Activated T-cell treated with anti-CD3 and anti-CD28 coated beads, Interleukin-2, amount 50 U/mL, for 72 hours (primary cell): ENCODE measurements at places on chromosomes 2 and 18. TPM values are rescaled to one million over a fixed set of nuclear protein-coding genes. Genes with fewer than 3 reads are reported as not detected.

Gene CAPN14
- 0.60 TPM for total RNA-seq

Gene MC4R
- not detected for total RNA-seq

Gene WDCP
- 17.7 TPM for total RNA-seq

Gene FEV
- total RNA-seq: not detected

- H3K36me3 ChIP-seq: peaks cover 19% of the 10 kb centered on the region
- no peak overlapping the region for H3K27ac ChIP-seq
- H3K4me1 ChIP-seq: peaks cover 7% of the 10 kb centered on the region
- no peak for DNase-seq
- H3K4me3 ChIP-seq: no peak overlapping the region
- H3K27me3 ChIP-seq: no peaks in the 10 kb centered on the region
Observed at GRCh38 chr2:15640261-15640711, 48.6 kb downstream of the DDX1 start.

DNA sequence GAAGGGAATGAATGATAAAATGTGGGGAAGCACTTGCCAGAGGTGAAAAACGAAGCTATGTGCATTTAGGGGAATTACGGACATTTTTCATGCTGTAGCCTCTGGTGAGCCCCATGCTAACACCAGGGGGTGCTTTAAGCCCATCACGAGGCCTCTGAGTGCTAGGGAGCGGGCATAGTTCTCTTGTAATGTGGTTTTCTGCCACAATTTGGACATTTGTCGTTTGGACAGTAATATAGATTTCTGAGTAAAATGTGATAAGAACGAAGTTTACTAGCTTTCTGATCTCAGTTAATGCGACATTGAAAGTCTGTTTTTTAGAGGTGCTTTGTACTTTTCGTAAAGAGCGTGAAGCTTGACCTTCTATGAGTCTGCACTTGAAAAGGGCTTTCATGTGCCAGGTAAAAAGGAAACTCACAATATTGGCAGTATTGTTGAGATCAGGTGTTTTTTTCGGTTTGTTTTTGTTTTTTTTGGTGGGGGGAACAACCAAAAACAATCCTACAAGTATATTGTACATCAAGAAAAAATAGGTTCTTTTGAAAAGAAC, 50.6 kb downstream of the TRAF3IP1 start:
- no peak overlapping the region for H3K4me3 ChIP-seq
- no peaks in the 10 kb centered on the region for H3K27me3 ChIP-seq
- no peaks in the 10 kb centered on the region for H3K36me3 ChIP-seq
- peak overlapping the region; percentile 5 for H3K27ac ChIP-seq
- no peaks in the 10 kb centered on the region for H3K4me1 ChIP-seq

GRCh38 chr2:5359397-5359796, 332.8 kb upstream of the SOX11 start:
- no peak for DNase-seq
- H3K27me3 ChIP-seq: no peaks in the 10 kb centered on the region
- no peak overlapping the region for H3K27ac ChIP-seq
- no peak overlapping the region for H3K4me3 ChIP-seq

- peaks cover 12% of the 10 kb centered on the region for H3K27me3 ChIP-seq
- DNase-seq: no peak
- H3K4me3 ChIP-seq: no peak overlapping the region
- H3K36me3 ChIP-seq: no peaks in the 10 kb centered on the region
- H3K27ac ChIP-seq: no peak overlapping the region
Observed at GRCh38 chr18:58188996-58189395, 145.0 kb downstream of the NEDD4L start.

- no peaks in the 10 kb centered on the region for H3K36me3 ChIP-seq
- no peak overlapping the region for H3K27ac ChIP-seq
- no peak for DNase-seq
Observed at GRCh38 chr2:152016181-152017120, 82.4 kb downstream of the CACNB4 start.

GRCh38 chr18:25814841-25815458, 275.5 kb downstream of the SS18 start:
- no peaks in the 10 kb centered on the region for H3K36me3 ChIP-seq
- no peak for DNase-seq

DNA sequence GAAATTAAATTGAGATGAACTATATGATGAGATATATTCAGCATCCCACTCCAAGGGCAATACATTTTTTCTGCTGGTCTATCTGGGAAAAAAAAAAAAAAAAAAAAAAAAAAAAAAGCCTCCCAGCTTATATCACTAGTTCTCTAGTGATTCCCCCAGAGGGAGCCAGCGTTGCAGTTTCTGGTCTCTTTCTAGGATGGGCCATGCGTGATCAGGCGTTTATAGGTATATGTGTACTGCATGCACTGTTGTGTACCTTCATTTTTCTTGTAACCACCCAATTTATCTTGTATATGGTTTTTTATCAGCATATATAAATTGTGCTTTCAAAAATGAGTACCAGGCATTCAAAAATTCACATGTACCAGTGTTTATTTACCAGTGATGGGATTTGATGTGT, 35.1 kb downstream of the DCDC2C start:
- peak; percentile 20 for DNase-seq
- H3K27ac ChIP-seq: no peak overlapping the region
- no peak overlapping the region for H3K4me3 ChIP-seq
- no peaks in the 10 kb centered on the region for H3K4me1 ChIP-seq
- H3K36me3 ChIP-seq: no peaks in the 10 kb centered on the region

- H3K27ac ChIP-seq: peak overlapping the region; percentile 100
- peaks cover 11% of the 10 kb centered on the region for H3K36me3 ChIP-seq
- H3K27me3 ChIP-seq: no peaks in the 10 kb centered on the region
Observed at GRCh38 chr18:2970344-2970743, 42.6 kb downstream of the LPIN2 start.

DNA sequence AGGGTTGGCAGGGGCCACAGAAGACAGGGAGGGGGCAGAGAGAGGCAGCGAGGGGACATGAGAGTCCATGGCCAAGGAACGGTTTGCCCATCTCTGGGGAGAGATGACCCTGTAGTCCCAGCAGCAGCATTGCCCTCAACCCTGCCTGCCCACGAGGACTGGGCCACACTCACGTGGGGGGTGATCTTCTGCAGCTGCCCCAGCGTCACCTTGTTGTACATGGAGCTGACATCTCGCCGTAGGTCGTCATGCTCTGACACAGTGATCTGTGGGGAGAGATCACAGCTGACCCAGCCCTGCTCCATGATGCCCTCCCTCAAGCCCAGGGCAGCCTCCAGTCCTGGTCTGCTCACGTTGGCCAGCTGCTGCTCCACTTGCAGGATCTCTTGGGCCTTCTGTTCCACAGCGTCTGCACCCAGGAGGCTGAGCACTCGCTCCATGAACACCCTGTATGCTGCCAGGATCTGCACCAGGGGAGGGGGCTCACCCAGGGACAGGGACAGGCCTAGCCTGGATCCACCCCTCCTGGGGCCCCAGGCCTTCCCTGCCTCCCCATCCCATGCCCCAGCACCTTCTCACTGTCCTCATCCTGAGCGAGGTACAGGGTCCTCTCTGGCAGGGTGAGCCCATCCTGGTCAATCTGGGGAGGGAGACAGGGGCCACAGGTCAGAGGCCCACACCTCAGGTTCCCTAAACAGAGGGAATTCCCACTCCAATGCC, 2.8 kb downstream of the ECEL1 start:
- no peaks in the 10 kb centered on the region for H3K36me3 ChIP-seq
- no peak for DNase-seq
- no peaks in the 10 kb centered on the region for H3K4me1 ChIP-seq

DNA sequence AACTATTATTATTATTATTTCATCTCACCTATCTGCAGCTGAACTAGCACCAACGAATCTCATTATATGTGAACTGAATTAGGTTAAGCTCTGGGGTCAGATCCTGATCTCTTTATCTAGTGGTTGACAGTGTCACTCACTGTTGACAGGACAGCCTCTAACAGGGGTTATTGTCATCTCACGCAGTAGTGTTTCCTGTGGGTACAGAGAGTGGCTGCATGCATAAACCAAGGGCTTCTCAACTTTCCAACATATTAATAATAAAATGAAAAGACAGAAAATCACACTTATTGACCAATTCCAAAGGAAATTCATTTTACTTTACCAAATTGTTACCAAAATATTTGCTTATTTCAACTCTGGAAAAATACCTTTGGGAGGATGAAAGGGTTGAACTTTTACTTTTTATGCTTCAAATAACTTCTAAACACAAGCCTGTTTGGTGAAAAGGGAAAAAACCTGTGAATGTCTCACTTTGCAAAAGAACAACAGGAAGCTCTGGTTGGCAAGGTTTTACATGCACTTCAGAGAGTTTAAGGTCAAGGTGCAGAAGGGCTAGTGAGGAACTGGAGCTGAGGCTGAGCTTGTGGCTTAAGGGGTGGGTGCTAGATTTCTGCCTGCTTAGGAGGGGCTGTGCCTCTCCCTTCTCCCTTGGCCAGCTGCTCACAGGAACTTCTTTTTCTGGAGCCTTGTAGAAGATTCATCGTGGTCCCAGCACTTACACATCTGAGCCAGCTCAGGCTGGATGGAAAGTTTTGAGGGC, 72.6 kb downstream of the CTAGE1 start:
- H3K4me1 ChIP-seq: peaks cover 39% of the 10 kb centered on the region
- H3K4me3 ChIP-seq: no peak overlapping the region
- H3K36me3 ChIP-seq: no peaks in the 10 kb centered on the region
- peaks cover 34% of the 10 kb centered on the region for H3K27me3 ChIP-seq
- no peak overlapping the region for H3K27ac ChIP-seq

DNA sequence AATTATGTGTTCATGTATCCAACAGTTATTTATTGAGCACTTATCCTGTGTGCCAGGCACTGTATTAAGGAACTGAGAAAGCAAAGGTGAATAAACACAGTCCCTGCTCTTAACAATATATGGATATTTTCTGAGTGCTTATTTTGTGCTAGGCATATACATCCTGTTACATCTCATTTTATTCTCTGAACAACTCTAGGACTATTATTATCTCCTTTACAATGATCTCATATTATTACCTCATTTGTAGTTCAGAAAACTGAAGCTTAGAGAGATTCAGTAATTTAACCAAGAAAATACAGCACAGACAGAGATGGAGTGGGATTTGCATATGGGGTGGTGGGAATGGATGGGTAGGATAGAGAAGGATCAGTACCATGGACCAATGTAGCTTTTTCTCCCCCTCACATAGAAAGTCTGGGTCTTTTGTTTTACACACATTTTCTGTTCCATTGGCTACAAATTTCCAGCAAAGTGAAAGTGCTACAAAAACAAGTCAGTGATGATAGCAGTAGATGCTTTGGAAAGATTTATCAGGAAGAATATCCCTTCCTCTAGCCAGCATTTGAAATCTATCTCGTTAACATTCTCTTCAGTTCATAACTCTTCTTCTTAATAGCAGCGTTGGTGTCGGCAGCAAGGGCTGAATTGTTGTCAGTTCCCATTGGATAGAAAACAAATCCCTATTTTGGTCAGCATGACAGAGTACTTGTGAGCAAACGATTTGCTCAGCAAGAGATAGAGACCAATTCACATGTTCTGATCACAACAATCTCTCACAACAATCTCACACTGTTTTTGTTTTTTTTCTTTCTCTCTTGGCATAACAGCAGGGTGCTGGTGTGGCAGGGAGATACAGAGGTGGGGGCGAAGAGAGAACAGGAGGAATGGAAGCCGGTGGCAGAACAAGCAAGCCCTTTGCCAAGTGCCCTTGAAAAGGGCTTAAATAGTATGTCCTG, 102.2 kb upstream of the KCTD1 start:
- no peak for DNase-seq
- no peak overlapping the region for H3K27ac ChIP-seq
- H3K4me1 ChIP-seq: peaks cover 5% of the 10 kb centered on the region
- no peak overlapping the region for H3K4me3 ChIP-seq

DNA sequence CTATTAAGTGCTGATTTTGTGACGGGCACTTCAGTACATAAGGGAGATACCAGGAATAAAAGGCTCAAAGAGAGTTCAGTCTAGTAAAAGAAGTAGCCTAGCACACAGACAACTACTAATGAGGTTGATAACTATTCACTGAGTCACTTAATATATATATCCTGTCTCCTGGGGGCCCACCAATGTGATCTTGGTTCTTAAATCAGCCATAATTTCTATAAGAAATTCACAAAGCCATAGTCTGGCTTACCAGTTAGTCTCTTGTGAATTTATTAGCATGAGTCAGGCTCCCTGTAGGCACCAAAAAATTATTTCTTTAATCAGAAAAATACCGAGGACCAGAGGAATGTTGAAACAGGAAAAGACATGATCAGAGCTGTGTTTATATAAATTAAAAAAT, 10.4 kb downstream of the KCNE4 start:
- H3K27ac ChIP-seq: no peak overlapping the region
- no peaks in the 10 kb centered on the region for H3K27me3 ChIP-seq
- no peaks in the 10 kb centered on the region for H3K36me3 ChIP-seq

- DNase-seq: peak; percentile 79
- H3K27me3 ChIP-seq: peaks cover 37% of the 10 kb centered on the region
- H3K27ac ChIP-seq: no peak overlapping the region
- no peaks in the 10 kb centered on the region for H3K36me3 ChIP-seq
- no peak overlapping the region for H3K4me3 ChIP-seq
Observed at GRCh38 chr2:239035361-239035814, 187.5 kb downstream of the TWIST2 start.

GRCh38 chr18:71136487-71136886, 847.6 kb downstream of the SOCS6 start:
- no peak for DNase-seq
- H3K4me1 ChIP-seq: no peaks in the 10 kb centered on the region
- no peak overlapping the region for H3K4me3 ChIP-seq
- no peaks in the 10 kb centered on the region for H3K36me3 ChIP-seq
- H3K27me3 ChIP-seq: no peaks in the 10 kb centered on the region

GRCh38 chr2:11784747-11785610, 38.5 kb downstream of the LPIN1 start:
- H3K27me3 ChIP-seq: no peaks in the 10 kb centered on the region
- no peaks in the 10 kb centered on the region for H3K4me1 ChIP-seq
- no peak overlapping the region for H3K4me3 ChIP-seq
- H3K27ac ChIP-seq: no peak overlapping the region

- peaks cover 44% of the 10 kb centered on the region for H3K4me1 ChIP-seq
- peaks cover 82% of the 10 kb centered on the region for H3K27me3 ChIP-seq
- no peak for DNase-seq
- no peak overlapping the region for H3K4me3 ChIP-seq
Observed at GRCh38 chr2:134713176-134713575, 5.6 kb downstream of the TMEM163 start.

DNA sequence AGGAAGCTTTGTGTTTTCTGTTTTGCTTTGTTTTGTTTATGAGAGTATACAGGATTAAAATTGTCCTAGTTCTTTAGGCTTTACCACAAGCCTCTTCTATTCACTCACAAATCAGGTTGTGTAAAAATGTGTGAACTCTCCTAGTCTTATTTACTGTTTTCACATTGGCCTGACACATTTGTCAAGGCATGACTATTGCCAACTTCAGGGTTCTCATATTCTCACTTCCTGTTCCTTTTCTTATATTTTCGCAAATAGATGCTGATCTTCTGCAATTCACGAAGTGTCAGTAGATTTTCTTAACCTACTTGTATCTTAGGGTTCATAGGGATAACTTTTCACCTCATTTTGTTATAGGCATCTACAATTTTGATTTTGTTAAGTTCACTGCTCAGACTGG, 67.1 kb downstream of the CCDC102B start:
- H3K27me3 ChIP-seq: no peaks in the 10 kb centered on the region
- peak overlapping the region; percentile 45 for H3K27ac ChIP-seq
- DNase-seq: no peak
- H3K4me1 ChIP-seq: no peaks in the 10 kb centered on the region
- no peaks in the 10 kb centered on the region for H3K36me3 ChIP-seq
- H3K4me3 ChIP-seq: no peak overlapping the region
